ENCODE measurements at places on chromosomes 1 and 21.
A peak's percentile ranks its signal among the peaks of the same experiment; 100 is the strongest.

GRCh38 chr1:183105449-183105848 lies 80.6 kb upstream of the LAMC2 start:
- peaks cover 3% of the 10 kb centered on the region for H3K27me3 ChIP-seq
- DNase-seq: no peak
- H3K4me1 ChIP-seq: peaks cover 36% of the 10 kb centered on the region
- peaks cover 51% of the 10 kb centered on the region for H3K36me3 ChIP-seq
- H3K27ac ChIP-seq: no peak overlapping the region

GRCh38 chr1:164591858-164592257 lies 32.9 kb downstream of the PBX1 start:
- H3K27ac ChIP-seq: peak overlapping the region; percentile 88
- H3K4me3 ChIP-seq: peak overlapping the region; percentile 58
- peak; percentile 40 for DNase-seq
- no peaks in the 10 kb centered on the region for H3K27me3 ChIP-seq
- peaks cover 31% of the 10 kb centered on the region for H3K36me3 ChIP-seq
- peaks cover 92% of the 10 kb centered on the region for H3K4me1 ChIP-seq

GRCh38 chr1:115170377-115170776 lies 81.1 kb upstream of the TSPAN2 start:
- no peak overlapping the region for H3K27ac ChIP-seq
- no peak for DNase-seq
- peaks cover 3% of the 10 kb centered on the region for H3K4me1 ChIP-seq

GRCh38 chr21:32545948-32546441 lies 39.3 kb downstream of the TCP10L start:
- peak overlapping the region; percentile 1 for H3K27ac ChIP-seq
- H3K27me3 ChIP-seq: peaks cover 10% of the 10 kb centered on the region
- no peaks in the 10 kb centered on the region for H3K36me3 ChIP-seq
- no peaks in the 10 kb centered on the region for H3K4me1 ChIP-seq
- no peak overlapping the region for H3K4me3 ChIP-seq

DNA sequence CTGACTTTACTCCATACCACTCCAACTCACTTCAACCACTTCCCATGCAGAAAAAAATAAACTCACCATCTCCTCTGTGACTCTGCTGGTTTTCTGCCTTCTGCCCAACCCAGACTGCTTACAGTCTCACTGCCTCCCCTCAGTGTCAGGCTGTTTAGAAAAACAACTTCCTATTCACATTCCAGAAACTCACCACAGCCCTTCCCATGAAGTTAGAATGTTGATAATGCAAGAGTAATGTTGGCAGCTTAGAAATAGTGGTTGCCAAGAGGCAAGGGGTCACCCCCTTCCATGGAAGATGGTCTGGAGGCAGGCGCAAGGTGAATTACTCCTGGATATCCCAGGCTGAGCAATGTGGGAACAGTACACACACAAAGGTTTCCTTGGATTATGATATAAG lies at the start of gene SELP:
TSS of gene SELP (minus strand) at position 119 of the 400 bp plus-strand sequence. CDS start at position 69, 50 bp downstream.
- H3K27me3 ChIP-seq: peaks cover 8% of the 10 kb centered on the region
- H3K27ac ChIP-seq: no peak within 1 kb of the TSS
- no peaks in the 10 kb centered on the region for H3K4me1 ChIP-seq
- no peak within 1 kb of the TSS for H3K4me3 ChIP-seq
- no peak for DNase-seq
- H3K36me3 ChIP-seq: peaks cover 9% of the 10 kb centered on the region

DNA sequence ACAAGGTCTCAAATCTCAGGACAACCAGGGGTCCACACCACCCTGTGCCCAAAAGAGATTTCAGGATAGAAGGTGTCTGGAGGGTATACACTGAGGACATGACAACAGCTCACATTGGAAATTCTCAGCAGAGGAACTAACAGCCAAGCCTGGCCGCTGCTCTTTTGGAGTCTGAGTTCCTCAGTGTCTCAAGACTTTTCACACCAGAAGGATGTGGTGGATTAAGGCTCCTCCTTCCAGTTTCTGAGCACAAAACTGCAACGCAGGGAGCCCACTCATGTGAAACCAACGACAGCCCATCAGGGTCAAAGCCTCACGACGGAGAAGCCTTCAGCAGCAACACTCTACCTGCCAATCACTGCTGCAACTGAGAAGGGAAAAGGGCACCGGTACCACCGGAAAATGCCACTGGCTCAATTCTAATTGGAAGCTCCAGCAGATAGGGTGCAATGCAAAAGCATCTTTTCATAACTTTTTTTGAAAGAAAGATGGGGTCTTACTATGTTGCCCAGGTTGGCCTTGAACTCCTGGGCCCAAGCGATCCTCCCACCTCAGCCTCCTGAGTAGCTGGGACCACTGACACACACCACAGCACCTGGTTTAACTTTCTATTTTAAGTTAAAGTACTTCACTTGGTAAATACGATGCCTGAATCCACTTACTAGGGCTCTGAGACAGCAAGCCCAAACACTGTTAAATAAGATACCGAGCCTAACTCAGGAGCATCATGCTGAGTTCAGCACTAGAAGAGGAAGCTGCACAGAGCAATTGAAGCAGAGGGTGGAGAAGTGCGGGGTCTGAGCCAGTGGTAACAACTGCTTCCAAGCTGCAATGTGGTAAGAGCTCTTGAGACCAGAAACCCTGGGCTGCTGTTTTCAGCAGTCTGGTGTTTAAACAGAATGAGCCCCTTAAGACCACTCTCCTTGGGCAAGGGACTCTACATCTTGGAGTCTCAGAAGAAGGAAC lies 7.8 kb downstream of the CAPZB start:
- H3K4me3 ChIP-seq: no peak overlapping the region
- no peak for DNase-seq
- H3K27me3 ChIP-seq: no peaks in the 10 kb centered on the region
- peaks cover 8% of the 10 kb centered on the region for H3K36me3 ChIP-seq
- H3K27ac ChIP-seq: peak overlapping the region; percentile 48

- no peak overlapping the region for H3K4me3 ChIP-seq
- DNase-seq: no peak
- no peak overlapping the region for H3K27ac ChIP-seq
- H3K36me3 ChIP-seq: peaks cover 15% of the 10 kb centered on the region
Observed at GRCh38 chr1:43866201-43866600, 67.4 kb upstream of the ARTN start.

- H3K36me3 ChIP-seq: no peaks in the 10 kb centered on the region
- no peaks in the 10 kb centered on the region for H3K27me3 ChIP-seq
- no peak overlapping the region for H3K27ac ChIP-seq
- peaks cover 8% of the 10 kb centered on the region for H3K4me1 ChIP-seq
- H3K4me3 ChIP-seq: no peak overlapping the region
- DNase-seq: no peak
Observed at GRCh38 chr1:117709249-117709691, 103.4 kb downstream of the TENT5C start.

DNA sequence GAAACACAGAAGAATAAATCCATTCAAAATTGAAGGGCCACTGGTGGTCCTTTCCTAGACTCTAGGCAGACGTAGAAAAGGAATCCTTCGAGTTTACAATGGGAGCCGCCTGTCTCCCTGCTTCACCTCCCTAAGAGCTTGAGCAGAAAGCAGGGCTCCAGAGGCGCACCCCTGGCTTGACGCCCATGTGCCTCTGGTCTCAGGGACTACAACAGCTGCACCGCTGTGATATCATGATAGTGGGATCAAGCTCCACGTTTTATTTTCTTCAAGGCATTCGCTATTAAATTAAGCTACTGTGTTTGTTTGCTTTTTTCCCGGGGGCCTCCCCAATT lies 403 bp upstream of the C1orf122 start:
- no peaks in the 10 kb centered on the region for H3K27me3 ChIP-seq
- H3K27ac ChIP-seq: no peak overlapping the region
- DNase-seq: no peak
- peaks cover 24% of the 10 kb centered on the region for H3K4me1 ChIP-seq
- H3K36me3 ChIP-seq: peaks cover 41% of the 10 kb centered on the region
- peak overlapping the region; percentile 86 for H3K4me3 ChIP-seq

DNA sequence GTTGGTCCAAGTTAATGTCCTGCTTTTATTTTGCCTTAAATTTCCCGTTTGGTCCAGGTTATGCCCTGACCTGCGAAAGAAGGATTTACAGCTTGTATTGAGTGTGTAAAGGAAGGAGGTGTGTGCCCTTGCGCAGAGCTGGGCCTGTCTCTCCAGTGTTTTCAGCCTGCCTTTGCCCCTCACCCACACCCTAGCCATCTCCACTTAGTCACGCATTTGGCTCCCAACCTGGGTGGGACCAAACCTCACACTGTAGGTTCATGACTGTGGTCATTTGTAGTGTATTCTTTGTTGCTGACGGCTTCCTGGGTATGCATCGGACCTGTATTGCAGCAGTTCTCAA lies 572 bp upstream of the SRSF10 start:
- H3K4me1 ChIP-seq: peaks cover 72% of the 10 kb centered on the region
- peak overlapping the region; percentile 96 for H3K4me3 ChIP-seq
- H3K36me3 ChIP-seq: peaks cover 28% of the 10 kb centered on the region
- H3K27me3 ChIP-seq: peaks cover 3% of the 10 kb centered on the region

DNA sequence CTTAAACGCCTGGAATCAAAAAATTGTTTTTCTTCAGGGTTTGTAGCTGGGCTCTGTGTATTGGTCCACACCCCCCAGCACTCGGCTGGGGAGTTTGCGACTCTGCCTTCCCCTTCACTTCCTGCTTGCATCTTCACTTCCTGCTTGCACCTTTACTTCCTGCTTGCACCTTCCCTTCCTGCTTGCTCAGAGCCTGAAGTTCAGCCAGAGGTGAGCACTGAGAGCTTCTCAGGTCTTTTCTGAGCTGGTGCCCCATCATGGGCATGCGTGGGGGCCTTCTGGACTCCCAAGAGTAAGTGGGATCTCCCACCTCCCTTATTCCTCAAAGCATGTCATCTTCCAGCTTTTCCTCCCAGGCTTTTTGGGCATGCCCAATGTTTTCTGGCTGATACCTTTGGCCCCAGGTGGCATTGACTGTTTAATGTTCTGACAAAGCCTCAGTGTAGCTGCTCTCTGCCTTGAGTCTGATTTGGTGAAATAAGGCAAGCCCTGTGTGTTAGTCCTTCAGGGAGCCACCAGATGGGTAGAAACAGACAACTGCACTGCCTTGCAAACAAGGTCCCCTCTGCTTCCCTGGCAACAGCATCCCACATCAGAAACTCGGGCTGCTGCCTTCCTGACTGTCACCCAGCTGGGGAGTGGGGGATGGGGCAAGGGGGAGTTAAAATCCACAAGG lies 3.5 kb downstream of the KRTAP10-2 start:
- no peak for DNase-seq
- peaks cover 44% of the 10 kb centered on the region for H3K4me1 ChIP-seq
- H3K36me3 ChIP-seq: peaks cover 18% of the 10 kb centered on the region
- peak overlapping the region; percentile 20 for H3K27ac ChIP-seq
- peaks cover 7% of the 10 kb centered on the region for H3K27me3 ChIP-seq
- no peak overlapping the region for H3K4me3 ChIP-seq

- H3K36me3 ChIP-seq: no peaks in the 10 kb centered on the region
- peaks cover 10% of the 10 kb centered on the region for H3K4me1 ChIP-seq
- no peak overlapping the region for H3K27ac ChIP-seq
- H3K4me3 ChIP-seq: no peak overlapping the region
- no peak for DNase-seq
- peaks cover 11% of the 10 kb centered on the region for H3K27me3 ChIP-seq
Observed at GRCh38 chr1:56137521-56138505, 441.6 kb downstream of the PLPP3 start.

GRCh38 chr1:110321846-110322245 lies 17.3 kb upstream of the RBM15 start:
- H3K4me3 ChIP-seq: no peak overlapping the region
- no peaks in the 10 kb centered on the region for H3K4me1 ChIP-seq
- H3K36me3 ChIP-seq: no peaks in the 10 kb centered on the region

Data from nephron progenitor cell (in vitro differentiated cells).